ENCODE measurements at places on chromosomes 6 and 20. TPM values are rescaled to one million over a fixed set of nuclear protein-coding genes. Genes with fewer than 3 reads are reported as not detected.

DNA sequence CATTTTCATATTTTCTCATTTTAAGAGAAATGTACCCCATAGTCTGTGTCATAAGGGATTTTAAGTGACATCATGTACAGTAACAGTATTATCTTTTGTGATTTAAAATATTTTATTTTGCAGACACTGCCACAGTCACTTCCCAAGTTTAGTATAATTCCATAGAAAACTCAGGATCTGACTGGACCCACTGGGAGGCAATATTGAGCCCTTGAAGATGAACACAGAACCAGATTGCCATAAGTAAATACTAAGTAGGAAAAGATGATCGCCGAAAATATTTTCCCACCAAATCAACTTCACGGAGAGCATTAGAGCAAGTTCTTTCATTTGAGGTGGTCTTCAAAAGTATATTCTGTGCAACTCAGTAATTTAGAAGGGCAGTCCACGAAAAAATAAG is 17.6 kb upstream of the PKHD1 start:
- DNase-seq, result no peak

- no peak for DNase-seq
Observed at GRCh38 chr6:108669673-108670072, 109.0 kb downstream of the FOXO3 start.

DNA sequence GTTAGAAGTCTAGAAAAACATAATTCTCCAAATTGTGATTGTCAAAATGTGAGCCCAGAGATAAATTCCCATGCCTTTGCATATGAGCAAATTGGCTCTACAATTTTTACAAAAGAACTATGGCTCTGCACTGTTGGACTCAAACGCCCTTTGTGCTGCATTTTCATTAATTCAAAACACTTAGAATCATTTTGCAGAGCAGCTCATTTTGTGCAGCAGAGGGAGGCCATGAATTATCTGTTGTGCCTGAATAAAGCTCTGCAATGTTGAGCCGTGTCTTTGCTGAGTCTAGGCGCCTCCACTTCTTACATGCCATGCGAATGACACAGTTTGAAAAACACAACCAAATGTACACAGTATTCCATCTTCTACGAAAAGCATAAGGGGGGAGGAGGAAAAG is 230.2 kb downstream of the PRKN start:
- no peak for DNase-seq

Gene OR2B6
- not detected for polyA plus RNA-seq

DNA sequence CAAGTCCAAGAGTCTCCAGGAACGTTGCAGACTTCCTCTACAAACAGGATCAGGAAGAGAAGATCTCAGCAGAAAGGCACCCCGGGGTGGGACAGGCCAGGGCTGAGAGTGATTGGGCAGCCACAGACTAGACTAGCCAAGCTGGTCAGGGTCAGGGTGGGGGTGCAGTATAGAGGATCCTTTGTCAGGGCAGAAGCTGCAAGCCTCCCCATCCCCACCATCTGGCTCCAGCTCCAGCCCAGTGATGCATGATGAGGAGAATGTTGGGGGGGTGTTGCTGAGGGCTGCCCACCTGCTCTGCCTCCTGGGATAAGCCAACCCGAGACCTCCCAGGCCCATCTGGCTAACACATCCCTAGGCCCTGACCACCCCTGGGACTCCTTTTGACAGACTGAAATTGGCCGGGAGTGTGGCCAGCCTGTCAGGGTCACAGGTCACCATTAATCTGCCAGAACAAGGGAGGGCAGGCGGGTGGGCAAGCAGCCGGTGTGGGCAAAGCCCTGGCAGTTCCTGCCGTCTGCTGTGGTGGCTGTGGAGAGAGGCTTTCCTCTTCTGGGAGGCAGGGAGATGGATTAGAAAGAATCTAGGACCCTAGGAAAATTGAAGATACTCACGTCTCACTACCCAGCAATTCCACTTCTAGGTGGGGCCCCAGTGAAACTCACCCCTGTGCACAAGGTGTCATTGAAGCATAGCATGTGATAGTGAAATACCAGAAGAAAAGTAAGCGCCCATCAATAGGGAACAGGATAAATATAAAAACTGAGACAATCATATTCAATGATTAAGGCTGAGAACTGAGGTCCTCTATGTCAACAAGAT is 22.1 kb upstream of the SNTA1 start:
- peak; percentile 72 for DNase-seq

- DNase-seq, result peak; percentile 14
Observed at GRCh38 chr20:16821211-16822089, 73.3 kb downstream of the OTOR start.

GRCh38 chr20:47195573-47195972 is 160.9 kb downstream of the ZMYND8 start:
- DNase-seq, result no peak

Gene TGM3
- polyA plus RNA-seq, result 0.68 TPM

Gene SMIM13
- 14.9 TPM for polyA plus RNA-seq

Gene HAO1
- polyA plus RNA-seq, result 0.09 TPM

GRCh38 chr20:11229772-11230171 is 556.0 kb upstream of the JAG1 start:
- no peak for DNase-seq

DNA sequence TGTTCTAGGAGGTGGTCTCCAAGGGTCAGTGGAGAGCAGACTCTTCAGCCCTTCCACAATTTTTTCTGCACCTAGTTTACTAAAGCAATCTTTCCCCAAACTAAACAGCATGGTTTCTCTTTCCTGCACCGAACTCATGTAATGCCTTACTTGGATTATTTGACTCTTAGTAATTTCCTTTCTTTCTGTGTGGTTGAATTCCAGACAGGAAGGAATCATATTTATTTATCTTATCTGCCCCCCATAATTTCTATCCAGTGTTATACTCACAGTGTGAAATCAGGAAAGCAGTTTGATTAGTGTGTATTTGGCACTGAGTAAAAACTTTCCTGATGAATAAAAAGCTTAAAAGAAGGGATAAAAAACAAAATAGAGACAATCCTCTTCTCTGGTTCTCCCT is 140.3 kb upstream of the STMND1 start:
- no peak for DNase-seq

Gene WFDC5
- not detected for polyA plus RNA-seq

Gene MYT1
- 0.80 TPM for polyA plus RNA-seq

- no peak for DNase-seq
Observed at GRCh38 chr20:44011251-44011940, 96.7 kb downstream of the TOX2 start.

Gene ADAM33
- polyA plus RNA-seq, result 6.3 TPM

- DNase-seq, result no peak
Observed at GRCh38 chr6:159646116-159646515, 46.9 kb downstream of the SOD2 start.

DNA sequence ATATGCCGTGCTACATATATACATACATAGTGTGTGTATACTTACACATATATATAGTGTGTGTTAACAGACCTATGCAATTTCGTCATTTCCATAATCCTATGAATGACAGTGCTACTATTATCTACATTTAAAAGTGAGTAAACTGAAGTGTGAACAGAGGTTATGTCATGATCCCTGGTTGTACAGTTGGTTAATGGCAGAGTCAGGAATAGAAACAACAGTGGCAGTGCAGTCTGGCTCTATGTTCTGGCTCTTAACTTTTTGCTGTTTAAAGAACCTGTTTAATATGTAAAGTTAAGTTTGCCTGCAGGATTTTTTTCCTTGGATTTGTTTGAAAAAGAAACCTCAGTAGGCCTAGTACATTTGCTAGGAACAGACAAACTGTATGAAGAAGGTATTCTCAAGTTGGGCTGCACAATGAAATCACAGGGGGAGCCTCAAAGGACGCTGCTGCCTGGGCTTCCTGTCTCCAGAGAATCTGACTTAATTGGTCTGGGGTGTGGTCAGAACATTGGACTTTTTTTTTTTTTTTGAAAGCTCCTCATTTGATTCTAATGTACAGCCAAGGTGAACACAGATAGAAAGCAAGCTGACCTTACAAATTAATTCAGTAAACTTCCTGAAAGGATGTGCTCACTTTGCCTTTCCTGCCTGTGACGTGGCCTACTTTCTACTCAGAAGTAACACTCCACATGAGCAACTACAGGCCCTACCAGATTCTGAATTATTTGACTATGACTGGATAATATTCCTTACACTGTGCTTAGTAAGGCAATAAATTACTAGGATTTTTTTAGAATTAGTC is 29.4 kb downstream of the PLCB1 start:
- no peak for DNase-seq

GRCh38 chr6:21390532-21391213 is 202.9 kb upstream of the SOX4 start:
- DNase-seq, result no peak

DNA sequence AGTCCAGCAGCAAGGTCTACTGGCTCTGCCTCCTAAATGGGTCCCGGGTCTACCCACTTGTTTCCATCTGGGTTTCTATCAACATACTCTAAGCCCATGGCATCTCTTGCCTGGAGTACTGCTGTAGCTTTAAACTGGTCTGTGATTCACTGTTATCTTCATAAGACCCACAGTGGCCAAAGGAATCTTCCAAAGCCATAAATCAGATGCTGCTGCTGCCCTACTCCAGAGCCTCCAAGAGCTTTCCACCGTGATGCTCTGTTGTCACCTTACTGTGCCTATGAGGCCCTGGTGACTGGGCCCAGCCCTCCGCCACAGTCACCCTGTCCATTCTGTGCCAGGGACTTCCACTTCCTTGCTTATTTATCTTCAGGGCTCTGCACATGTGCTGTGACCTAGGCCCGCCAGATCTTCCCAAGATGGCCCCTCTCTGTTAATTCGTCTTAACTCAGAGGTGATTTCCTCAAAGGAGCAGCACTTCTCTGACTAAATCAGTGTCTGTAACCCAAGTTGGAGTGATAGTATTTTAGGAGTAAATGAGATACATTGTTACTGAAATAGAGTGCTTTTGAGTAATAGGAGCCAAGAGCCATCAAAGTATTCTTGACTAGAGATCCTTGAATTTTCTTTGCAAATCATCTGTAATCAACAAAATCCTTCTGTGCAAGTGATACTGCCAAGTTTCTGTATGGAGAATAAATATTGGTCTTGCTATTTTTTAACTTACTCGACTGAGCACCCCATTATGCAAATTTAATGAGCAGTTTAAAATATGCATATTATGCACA is 102.5 kb downstream of the PPP1R14C start:
- DNase-seq, result no peak

DNA sequence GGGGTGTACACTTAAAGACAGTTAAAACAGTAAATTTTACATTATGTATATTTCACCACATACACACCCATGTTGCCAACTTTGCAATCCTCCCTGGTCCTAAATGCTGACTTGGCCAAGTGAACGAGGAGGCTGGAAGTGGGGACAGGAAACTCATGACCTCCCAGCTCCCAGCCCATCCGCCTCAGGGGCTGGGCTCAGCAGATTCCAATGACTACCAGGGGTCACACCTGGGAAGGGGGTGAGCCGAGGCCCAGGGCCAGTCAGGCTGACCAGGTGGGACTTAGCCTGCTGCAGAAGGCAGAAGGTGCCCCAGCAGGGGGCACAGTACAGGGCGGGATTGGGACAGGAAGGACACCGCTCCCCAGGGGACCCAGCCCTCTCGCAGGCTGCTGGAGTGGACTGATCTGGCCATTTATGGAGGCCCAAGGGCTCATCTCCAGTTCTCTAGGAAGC is 2.4 kb downstream of the SIGLEC1 start:
- DNase-seq, result no peak

DNA sequence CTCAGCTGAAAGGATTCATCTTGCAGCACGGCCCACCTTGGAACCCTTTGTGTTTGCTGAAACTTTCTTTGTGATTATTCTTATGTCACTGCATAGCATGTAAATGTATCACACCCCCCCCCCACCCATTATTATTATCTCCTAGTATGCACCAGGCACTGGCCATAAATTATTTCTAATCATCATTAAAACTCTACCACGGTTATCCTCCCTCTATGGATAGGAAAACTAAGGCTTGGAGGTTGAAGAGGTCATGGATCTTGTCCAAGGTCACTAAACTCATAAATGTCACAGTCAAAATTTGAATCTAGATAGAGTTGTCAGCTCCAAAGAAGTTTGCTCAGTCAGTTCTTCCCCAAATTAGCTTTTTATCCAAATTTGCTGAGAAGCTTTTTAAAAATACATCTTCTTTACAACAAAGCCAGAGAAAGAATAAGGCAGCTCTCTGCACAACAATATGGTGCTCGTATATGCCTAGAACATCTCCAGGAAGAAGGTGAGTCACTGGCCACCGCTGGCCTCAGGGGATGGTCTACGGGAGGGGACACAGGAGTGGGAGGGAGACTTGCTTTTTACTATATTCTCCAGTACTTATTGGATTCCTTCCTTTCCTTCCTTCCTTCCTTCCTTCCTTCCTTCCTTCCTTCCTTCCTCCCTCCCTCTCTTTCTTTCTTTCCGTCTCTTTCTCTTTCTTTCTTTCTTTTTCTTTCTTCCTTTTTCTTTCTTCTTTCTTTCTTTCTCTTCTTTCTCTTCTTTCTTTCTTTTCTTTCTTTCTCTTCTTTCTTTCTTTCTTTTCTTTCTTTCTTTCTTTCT is 134.5 kb downstream of the VEGFA start:
- DNase-seq, result no peak

GRCh38 chr6:166202321-166202733 is 34.7 kb upstream of the TBXT start:
- no peak for DNase-seq

GRCh38 chr6:163782436-163783003 is 368.0 kb downstream of the QKI start:
- DNase-seq, result no peak

- no peak for DNase-seq
Observed at GRCh38 chr20:8874437-8874836, 194.4 kb upstream of the PLCB4 start.

DNA sequence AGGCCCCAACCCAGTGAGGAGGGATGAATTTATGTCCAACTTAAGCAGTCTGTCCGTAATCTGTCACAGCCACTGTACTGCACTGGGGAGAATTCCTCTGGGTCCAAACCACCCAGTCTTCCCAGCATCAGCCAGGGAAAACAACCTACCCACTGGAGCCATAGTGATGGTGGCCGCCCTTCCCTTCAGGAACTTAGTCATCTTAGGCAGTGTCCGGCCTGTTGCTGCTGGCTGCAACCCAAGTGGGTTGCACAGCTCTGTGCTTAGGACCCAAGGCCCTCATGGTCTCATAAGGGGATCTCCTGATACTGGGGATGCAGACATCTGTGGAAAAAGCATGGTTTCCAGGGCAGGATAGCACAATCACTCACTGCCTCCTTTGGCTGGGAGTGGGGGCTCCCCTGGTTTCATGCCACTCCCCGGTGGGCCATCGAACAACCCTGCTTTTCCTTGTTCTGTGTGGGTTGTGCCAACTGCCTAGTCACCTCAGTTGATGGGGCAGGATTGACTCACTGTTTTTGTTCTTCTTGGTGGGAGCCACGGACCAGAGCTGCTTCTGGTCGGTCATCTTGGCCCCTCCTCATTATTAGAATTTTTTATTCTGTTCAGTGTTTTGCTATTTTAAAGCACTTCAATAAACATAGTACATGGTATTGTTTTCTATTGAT is 591.9 kb downstream of the DOK5 start:
- no peak for DNase-seq

- no peak for DNase-seq
Observed at GRCh38 chr6:46719099-46719498, 16.1 kb downstream of the PLA2G7 start.

Gene EMILIN3
- polyA plus RNA-seq, result 7.0 TPM

Data from renal pelvis (tissue), 12 donors.